Sciatic nerve (tissue), 2 donors: ENCODE measurements at places on chromosomes 7 and 10.

GRCh38 chr7:80428161-80429054 lies 83.5 kb downstream of the GNAT3 start:
- DNase-seq = no peak

DNA sequence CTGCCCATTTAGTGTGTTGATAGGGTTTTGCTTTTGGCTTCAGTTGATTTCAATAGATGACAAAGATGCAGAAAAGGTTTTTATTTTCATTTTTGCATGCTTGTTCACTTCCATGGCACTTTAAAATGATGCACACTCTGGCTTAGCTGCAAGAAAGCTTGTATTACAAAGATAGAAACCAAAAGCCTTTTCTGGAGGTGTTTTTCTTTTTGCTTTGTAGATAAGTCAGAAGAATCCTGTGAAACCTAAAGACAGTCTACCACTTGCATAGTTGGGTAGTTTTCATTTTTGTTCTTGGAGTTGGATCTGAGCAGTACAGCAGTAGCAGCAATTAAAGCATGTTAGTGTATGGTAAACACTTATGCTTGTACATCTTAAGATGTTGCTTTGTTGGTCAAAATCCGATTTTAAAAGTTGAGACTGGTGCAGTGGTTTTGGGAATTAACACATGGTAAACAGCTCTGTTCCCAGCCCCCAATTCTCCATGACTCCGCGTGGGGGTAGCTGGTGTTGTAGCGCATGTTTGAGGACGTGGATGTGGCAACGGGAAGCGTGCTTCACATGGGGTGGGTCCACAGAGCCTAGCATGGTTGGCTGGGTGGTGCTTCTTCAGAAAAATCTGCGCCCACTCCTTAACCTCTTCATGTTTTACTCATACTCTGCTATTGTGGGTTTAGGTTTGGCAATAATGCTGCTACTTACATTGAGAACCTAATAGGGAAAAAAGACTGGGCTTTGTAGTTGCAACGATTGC lies 19.8 kb downstream of the CCNY start:
- DNase-seq = no peak

- DNase-seq = no peak
Observed at GRCh38 chr7:77338260-77338659, 77.9 kb downstream of the GSAP start.

DNA sequence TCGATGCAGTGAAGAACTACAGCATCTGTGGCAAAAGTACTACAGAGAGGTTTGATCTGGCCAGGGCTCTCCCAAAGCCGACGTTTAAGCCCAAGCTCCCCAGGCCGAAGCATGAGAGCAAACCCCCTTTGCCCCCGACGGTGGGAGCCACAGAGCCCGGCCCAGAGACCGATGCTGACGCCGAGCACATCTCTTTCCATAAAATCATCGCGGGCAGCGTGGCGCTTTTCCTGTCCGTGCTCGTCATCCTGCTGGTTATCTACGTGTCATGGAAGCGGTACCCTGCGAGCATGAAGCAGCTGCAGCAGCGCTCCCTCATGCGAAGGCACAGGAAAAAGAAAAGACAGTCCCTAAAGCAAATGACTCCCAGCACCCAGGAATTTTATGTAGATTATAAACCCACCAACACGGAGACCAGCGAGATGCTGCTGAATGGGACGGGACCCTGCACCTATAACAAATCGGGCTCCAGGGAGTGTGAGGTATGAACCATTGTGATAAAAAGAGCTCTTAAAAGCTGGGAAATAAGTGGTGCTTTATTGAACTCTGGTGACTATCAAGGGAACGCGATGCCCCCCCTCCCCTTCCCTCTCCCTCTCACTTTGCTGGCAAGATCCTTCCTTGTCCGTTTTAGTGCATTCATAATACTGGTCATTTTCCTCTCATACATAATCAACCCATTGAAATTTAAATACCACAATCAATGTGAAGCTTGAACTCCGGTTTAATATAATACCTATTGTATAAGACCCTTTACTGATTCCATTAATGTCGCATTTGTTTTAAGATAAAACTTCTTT lies 2.3 kb downstream of the LRRTM3 start:
- DNase-seq = peak; percentile 53

DNA sequence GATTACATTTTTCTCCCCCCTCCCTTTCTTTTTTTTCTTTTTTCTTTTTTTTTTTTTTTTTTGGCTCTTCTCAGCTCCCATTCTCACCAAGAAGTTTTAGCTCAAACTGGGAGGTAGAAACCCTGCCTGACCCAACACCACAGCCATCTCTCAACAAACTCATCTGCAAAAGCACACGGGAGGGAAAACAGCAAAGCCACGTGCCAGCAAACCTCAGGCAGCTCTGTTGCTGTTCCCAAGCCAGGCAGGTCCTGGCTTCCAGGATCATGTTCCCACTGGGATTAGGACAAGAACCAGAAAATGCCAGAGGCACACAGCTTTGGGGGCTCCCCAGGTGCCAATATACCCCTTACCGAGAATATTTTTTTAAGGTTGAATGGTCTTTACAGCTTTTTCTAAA lies 56.7 kb downstream of the ITIH5 start:
- no peak for DNase-seq

GRCh38 chr10:13788711-13789447 lies 202.1 kb downstream of the PRPF18 start:
- DNase-seq = peak; percentile 72

DNA sequence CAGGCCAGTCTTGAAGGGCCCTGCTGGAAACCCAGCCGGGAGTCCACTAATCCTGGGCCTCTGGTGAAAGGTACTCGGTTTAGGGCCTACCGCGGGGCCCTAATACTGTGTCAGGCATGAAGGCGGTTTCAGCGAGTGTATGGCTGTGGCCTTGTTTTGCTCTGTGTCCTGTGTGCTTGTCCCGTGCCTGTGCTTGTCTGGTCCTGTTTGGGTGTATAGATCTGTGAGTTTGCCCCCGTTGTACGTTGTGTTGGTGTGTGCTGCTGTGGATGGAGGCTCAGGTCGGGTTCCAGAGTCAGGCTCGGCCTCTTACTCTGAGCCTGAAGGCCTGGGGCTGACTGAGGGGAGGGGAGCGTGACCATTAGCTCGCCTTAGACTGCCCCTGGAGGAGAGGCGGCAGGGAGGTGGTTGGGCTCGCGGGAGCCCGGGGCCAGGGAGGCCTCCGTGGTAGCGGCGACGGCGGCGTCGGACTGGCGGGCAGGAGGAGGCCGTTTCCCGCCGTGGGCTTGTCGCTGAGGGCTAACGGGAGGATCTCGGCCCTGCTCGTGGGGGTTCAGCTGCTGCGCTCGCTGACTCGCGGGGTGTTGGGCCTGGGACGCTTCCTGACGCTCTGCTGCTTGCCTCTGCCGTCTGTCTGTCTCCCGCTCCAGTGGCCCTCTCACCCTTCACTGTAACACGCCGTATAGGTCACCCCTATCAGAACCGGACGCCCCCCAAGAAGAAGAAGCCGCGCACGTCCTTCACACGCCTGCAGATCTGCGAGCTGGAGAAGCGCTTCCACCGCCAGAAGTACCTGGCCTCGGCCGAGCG lies 2.6 kb downstream of the TLX1 start:
- no peak for DNase-seq

DNA sequence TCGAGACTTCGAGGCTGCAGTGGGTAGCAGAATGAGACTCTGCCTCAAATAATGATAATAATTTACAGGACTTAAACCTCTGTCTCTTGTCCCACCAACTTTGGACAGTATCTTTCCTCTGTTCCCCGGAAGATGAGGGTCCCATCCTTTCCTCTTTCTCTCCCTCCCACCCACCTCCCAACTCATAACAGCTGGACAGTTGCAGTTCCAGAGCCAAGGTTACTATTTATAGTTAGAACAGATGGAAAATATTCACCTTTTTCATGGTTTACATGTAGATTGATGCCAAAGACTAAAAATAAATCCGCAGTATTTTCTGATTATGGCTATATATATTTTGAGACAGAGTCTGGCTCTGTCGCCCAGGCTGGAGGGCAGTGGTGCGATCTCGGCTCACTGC lies 31.6 kb upstream of the SUN1 start:
- no peak for DNase-seq

DNA sequence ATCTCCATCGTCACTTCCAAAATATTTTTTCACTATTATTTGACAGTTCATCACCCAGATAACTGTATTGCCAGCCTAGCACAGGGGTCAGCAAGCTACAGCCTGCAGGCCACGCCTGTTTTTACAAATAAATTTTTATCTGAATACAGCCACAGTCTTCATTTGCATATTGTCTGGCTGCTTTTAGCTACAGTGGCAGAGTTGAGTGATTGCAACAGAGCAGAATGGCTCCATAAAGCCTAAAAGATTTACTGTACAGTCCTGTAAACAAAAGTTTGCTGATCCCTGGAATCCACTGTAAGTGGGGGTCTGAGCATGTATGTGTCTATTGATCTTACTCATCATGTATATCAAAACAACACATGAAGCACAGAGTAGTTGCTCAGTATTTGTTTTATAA lies 45.9 kb upstream of the GNAI1 start:
- no peak for DNase-seq

DNA sequence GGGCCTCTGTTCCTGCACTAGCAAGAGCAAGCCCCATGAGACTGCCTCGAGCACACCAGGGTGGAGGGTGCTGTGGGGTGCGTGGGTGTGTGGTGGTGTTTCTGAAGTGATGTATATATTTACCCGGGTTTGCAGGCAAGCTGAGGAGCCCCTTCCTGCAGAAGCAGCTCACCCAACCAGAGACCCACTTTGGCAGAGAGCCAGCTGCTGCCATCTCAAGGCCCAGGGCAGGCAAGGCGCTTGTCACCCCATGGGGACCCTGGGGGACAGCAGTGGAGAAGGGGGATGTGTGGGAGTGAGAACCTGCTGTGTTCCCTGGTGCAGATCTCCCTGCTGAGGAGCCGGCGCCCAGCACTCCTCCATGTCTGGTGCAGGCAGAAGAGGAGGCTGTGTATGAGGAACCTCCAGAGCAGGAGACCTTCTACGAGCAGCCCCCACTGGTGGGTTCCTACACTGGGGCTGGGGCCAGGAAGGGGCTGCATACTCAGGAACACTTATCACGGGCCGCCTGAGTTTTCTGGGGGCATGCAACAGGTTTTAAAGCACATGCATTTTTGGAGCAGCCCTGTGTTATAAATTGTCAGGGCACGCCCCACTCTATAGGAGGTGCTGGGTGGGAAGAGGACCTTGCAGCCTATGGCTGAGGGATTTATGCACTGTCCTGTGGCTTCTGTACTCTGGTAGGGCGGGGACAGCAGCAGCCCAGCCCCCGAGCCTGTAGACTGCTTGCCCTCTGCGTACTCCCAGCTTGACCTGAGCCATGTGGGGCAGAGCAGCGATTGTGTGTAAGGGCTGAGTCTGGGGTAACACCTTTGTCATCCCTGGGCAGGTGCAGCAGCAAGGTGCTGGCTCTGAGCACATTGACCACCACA lies 5.9 kb downstream of the PGAM2 start:
- peak; percentile 56 for DNase-seq

DNA sequence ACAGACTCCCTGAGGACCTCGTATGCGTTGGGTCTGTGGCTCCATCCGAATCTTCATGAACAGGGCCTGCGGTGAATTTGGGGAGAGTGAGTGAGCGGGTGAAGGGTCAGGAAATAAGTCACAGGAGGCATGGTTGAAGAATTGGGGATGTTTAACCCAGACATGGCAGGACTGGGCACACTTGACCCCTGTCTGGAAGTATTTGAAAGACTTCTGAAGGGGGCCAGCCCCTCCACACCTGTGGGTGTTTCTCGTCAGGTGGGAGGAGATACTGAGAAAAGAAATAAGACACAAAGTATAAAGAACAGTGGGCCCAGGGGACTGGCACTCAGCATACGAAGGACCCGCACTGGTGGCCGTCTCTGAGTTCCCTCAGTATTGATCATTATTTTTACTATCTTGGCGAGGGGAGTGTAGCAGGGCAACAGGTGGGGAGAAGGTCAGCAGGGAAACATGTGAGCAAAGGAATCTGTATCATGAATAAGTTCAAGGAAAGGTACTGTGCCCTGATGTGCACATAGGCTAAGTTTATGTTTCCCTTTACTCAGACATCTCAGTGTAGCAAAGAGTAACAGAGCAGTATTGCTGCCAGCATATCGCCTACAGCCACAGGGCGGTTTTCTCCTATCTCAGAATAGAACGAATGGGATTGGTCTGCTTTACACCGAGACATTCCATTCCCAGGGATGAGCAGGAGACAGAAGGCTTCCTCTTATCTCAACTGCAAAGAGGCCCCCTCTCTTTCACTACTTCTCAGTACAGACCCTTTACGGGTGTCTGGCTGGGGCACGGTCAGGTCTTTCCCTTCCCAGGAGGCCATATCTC lies 38.2 kb upstream of the PFKFB3 start:
- no peak for DNase-seq

- DNase-seq = no peak
Observed at GRCh38 chr7:124752310-124752709, 13.3 kb downstream of the GPR37 start.

DNA sequence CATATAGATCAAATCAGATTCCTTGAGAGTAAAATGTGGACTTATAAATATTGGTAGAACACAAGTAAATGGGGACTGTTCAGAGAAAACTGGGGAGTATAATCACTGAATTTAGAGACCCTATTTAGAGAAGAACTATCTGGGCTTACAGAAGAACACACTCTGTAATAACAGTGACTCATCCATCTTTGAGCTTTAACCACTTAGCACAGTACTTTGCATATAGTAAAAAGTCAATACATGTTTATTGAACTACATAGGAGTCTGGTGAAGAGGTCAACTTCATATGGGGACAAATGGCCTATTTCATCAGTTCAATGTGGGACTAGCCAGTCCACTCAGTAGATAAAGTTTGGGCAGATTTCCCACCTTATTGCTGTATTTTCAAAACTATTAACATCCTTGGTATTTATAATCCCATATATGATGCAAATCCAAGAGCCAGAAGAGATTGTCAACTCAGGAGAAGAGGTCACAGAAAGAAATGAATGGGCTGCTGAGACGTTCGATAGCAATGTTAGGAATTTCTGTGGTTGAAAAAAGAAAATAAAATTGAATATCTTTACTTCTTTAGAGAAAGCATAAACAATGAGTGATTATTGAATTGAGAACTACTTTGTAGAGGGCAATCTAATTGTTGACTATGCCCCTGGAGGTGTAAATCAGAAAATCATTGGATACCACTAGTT lies 119.3 kb upstream of the CACNA2D1 start:
- DNase-seq = no peak

GRCh38 chr7:3605222-3605621 lies 304.2 kb downstream of the SDK1 start:
- no peak for DNase-seq

GRCh38 chr7:142024547-142024946 lies 28.9 kb downstream of the MGAM start:
- no peak for DNase-seq

- no peak for DNase-seq
Observed at GRCh38 chr7:27117887-27118491, 12.6 kb downstream of the HOXA4 start.

GRCh38 chr7:114472896-114473512 lies 58.4 kb downstream of the FOXP2 start:
- DNase-seq = no peak

GRCh38 chr10:6232225-6232807 lies 29.6 kb downstream of the PFKFB3 start:
- no peak for DNase-seq
